ENCODE measurements at places on chromosomes 7 and 10.

- no peak for DNase-seq
Measured at GRCh38 chr7:75969182-75969581, 25.2 kb downstream of the TMEM120A start.

- no peak for DNase-seq
Measured at GRCh38 chr10:28823501-28824075, 146.3 kb downstream of the BAMBI start.

GRCh38 chr7:105613611-105614330, 32.5 kb upstream of the EFCAB10 start:
- DNase-seq, result no peak

GRCh38 chr10:76555067-76555670, 1082.4 kb downstream of the KCNMA1 start:
- DNase-seq, result no peak

DNA sequence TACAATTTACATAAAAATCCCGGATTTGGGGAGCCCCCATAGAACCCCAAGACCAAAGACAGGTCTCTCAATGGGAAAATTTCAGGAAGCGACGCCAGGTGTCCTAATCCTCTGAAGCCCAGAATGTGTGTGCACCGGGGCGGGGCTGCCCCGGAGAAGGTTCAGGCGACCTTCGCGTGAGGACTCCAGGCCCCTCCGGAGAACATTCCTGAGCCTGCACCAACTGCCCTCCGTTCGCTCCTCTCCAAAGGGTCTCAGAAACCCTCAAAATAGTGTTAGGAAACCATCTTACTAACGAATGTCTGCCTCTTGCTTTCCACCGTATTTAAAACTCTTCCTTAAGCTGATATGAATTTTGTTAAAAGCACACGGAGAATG, 78.5 kb upstream of the INSIG1 start:
- DNase-seq, result no peak
